ENCODE measurements at places on chromosomes 2 and 18.
A peak's percentile ranks its signal among the peaks of the same experiment; 100 is the strongest.

GRCh38 chr18:28189400-28190239 lies 12.7 kb upstream of the CDH2 start:
- DNase-seq = peak; percentile 61

- no peak for DNase-seq
Observed at GRCh38 chr2:226489775-226490541, 309.7 kb downstream of the IRS1 start.

DNA sequence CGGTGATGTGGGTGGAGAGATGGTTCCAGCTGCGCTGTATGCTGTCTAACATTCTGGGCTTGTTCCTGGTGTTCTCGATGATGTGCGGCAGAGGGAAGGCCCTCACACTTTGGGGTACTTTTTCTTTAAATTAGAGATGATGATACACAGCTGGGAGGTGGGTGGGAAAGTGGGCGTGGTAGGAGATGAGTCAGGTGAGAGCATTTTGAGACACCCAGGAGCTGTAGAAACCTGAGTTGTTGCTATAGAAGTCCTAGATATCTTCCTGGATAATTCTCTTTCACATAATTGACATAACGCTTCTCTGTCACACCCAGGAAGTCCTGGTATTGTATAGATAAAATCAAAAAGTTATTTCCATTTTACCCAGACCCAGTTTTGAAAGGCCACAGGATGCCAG lies 103.8 kb upstream of the ALKAL2 start:
- no peak for DNase-seq

GRCh38 chr2:167863377-167863776 lies 384.0 kb downstream of the STK39 start:
- DNase-seq = no peak

GRCh38 chr18:28637897-28638296 lies 461.0 kb upstream of the CDH2 start:
- no peak for DNase-seq

- no peak for DNase-seq
Observed at GRCh38 chr2:161095314-161095713, 64.9 kb upstream of the TANK start.

Data from WTC11 (cell line).